ENCODE measurements at places on chromosomes 6 and 20. TPM values are rescaled to one million over a fixed set of nuclear protein-coding genes. Genes with fewer than 3 reads are reported as not detected.

DNA sequence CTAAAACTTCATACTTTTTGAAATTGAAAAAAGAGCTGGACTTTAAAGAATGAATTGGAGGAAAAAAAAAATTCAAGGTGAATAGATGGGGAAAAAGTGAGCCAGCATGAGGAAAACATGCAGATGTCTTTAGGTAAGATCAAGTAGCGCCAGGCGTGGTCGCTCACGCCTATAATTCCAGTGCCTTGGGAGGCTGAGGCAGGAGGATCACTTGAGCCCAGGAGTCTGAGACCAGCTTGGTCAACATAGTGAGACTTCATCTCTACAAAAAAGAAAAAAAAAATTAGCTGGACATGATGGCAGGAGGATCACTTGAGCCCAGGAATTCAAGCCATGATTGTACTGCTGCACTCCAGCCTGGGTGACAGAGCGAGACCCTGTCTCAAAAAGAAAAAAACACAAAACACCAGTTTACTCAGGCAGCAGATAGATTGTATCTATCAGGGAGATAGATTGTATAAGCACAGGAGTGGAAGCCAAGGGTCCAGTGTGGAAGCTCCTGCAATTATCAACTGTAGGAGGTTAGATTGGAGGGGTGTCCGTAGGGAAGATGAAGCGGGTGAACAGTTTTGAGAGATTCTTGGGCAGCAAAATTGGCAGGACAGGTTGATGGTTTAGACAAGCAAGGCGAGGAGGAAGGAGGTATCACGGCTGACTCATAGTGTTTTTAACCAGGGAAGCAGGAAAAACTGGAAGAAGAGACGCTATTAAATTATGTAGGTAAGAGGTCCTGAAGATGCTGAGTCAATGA is 97.6 kb upstream of the ZNF217 start:
- no peak for DNase-seq

DNA sequence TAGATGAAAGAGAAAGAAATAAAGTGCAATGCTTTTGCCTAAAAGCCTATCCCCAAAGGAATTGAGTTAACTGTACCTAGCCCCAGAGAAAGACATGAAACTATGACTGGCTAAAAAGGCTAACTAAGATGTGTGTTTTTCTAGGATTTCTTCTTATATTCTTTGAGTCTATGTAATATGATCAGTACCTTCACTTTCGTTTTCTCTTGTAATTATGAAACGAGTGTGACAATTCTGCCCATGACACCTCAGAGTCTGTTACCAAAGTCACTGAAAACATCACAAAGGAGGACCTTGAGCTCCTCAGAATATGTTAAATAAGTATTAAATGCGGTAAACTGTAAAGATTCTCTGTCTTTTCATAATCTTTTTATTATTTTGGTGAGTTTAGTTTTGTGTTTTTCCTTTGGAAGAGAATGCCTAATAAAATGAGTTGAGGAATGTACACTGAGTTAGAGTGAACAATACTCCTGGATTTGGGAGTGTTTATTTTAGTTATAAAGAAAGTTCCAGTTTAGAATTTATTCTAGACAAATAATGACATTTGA is 141.3 kb downstream of the FUT9 start:
- no peak for DNase-seq

GRCh38 chr20:32168184-32168910 is 39.2 kb downstream of the PLAGL2 start:
- peak; percentile 35 for DNase-seq

- DNase-seq: no peak
These were observed 3.1 kb downstream of the TNF start for GRCh38 chr6:31578184-31579118.

DNA sequence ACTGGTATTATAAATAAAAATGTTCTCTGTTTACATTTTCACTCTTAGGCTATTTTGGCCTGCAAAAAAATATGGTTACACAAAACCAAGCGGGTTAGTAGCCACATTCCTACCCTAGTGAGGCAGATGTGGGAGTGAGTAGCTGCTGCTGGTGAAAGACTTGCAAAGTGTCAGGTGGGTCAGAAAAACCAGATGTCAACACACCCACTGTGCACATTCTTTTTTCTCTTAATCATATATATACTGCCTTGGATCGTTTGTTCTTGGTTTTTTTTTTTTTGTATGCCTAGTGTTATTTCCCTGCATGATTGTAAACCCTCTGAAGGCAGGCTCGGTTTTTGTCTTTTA is 68.0 kb upstream of the TFB1M start:
- DNase-seq: peak; percentile 50

- no peak for DNase-seq
These were observed 191.3 kb downstream of the MTFR2 start for GRCh38 chr6:136058852-136059251.

DNA sequence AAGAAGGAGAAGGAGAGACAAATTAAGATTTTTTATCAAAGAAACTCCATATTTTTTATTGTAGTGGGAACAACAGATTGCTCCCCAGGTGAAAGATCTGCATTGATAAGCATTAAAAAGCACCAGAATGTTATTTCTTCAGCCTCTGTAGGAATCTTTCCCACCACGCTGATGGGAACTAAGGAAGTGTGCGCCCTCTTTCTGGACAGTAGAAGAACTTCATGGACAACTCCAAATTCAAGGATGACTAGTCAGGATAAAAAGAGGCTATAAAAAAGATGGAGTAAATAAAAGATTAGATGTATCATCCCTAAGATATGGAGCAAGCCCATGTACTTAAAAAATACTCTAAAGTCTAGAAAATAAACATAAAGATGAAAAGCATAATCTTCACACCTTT is 45.8 kb upstream of the PAK5 start:
- no peak for DNase-seq

Gene GPSM3
- 0.90 TPM for total RNA-seq

Gene ATP9A
- 23.7 TPM for total RNA-seq

DNA sequence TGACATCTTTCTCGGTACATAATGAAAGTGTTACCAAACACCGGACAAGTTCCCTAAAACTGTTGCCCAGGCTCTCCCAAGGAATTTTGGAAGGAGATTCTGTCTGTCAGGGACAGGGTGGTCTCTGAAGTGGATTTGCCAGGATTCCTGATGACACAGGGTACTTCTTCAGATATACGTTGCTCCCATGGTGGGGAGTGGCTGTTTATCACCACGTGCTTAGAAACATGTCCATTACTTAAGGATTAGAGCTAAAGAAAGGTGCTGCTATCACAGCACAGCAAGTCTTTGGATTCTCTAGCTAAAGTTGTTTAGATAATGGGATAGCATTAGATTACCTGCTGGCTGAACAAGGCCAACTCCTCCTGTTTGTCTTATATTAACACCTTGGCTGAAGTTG is 6.3 kb downstream of the SPINT3 start:
- DNase-seq: no peak

- peak; percentile 30 for DNase-seq
These were observed 114.6 kb upstream of the RIPOR2 start for GRCh38 chr6:25050356-25050755.

DNA sequence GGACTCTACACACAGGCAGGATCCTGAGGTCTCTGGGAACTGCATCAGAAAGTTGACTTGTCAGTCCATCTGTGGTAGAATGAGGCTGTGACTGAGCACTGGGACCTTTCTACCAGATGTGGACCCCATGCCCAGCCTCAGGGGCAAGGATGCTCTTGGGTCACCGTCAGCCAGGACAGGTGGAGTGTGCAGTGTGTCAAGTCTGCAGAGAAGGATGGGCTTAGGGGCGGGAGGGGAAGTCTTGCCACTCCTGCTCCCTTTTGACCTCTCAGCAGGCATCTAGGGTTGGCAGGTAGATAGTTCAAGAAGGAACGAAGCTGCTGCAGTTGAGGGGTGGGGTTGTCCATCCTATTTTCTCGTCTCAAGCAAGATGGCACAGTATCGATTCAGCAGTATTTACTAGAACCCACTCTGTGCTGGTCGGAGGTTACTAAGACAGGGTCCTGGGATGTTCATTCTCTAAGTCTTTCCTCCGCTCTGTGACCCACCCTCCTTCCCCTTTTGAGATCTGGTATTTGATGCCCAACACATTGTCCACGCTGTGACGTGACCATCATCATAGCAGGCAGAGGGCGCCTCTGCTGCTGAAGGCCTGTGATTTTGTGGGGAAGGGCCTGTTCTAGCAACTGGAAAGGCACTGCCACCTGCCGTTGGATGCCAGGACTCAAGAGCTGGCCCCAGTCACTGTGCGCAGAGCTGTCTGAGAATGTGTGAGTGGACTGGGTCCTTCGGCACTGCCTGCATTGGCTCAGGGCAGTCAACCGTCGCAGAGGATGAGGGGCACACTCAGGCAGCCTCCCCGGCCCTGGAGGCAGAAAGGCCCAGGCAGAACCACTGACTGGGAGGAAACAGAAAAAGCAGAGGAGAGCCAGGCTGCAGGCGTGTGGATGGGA is 23.2 kb downstream of the RBCK1 start:
- peak; percentile 60 for DNase-seq

Gene CFB
- total RNA-seq: 32.9 TPM

GRCh38 chr6:12555781-12556180 is 160.8 kb upstream of the PHACTR1 start:
- DNase-seq: no peak

Gene FOXA2
- not detected for total RNA-seq

GRCh38 chr6:22368794-22369193 is 72.0 kb upstream of the PRL start:
- DNase-seq: peak; percentile 16

GRCh38 chr6:68915586-68915985 is 280.5 kb downstream of the ADGRB3 start:
- DNase-seq: no peak

Gene PRND
- not detected for total RNA-seq

Gene GLP1R
- not detected for total RNA-seq

Gene ACOT13
- total RNA-seq: 12.2 TPM

DNA sequence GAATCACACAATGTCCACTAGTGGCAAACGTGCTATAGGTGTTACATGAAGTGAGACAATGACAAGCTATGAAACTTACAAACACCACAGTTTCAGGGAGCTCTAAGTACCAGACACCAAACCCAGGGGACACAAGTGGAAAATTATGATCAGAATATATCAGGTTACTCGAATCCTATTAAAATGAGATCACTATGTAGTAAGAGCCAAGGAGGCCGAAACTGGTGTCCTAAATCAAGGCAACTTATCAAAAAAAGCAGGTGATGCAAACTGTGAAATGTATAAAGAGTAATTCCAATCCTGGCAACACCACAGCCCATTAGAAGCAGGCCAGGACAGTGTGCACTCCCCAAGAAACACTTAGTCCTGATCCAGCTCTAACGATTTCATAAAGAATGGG is 100.3 kb downstream of the ARHGAP18 start:
- DNase-seq: peak; percentile 35

DNA sequence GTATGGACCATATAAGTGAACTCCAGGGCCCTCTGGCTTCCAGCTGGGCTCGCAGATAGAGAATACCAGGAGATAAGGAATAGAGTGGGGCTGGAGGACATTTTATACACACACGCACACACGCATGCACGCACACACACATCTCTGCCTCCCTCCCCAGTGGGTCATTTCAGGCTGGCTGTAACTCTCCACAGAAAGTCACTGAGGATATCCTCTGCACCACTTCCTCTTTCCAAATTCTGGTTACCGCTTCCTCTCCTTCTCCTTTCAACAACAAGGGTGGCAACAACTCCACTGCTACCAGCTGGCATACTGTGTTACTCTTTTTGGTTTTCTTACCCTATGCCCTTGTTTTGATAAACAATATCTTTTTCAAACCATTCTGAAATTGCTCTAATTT is 280.2 kb downstream of the COL12A1 start:
- no peak for DNase-seq

Gene TGM2
- 117 TPM for total RNA-seq

- no peak for DNase-seq
These were observed 315.7 kb upstream of the EPHA7 start for GRCh38 chr6:93735099-93735498.

GRCh38 chr6:20408851-20409250 is 7.2 kb downstream of the E2F3 start:
- no peak for DNase-seq

DNA sequence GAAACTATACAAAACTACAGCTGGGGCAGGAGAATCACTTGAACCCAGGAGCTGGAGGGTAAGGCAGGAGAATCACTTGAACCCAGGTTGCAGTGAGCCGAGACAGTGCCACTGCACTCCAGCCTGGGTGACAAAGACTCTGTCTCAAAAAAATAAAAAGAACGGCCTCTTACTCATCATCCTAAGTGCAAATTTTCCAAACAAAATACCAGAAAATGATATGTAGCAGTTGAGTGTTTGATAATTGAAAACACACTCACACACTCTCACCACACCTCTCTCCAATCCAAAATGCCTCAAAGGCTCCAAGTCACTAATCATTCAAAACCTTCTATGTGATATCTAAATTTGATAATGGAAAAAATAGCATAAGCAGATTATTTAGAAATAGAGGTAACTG is 198.6 kb upstream of the SHLD1 start:
- DNase-seq: no peak

Gene CLPSL2
- not detected for total RNA-seq

DNA sequence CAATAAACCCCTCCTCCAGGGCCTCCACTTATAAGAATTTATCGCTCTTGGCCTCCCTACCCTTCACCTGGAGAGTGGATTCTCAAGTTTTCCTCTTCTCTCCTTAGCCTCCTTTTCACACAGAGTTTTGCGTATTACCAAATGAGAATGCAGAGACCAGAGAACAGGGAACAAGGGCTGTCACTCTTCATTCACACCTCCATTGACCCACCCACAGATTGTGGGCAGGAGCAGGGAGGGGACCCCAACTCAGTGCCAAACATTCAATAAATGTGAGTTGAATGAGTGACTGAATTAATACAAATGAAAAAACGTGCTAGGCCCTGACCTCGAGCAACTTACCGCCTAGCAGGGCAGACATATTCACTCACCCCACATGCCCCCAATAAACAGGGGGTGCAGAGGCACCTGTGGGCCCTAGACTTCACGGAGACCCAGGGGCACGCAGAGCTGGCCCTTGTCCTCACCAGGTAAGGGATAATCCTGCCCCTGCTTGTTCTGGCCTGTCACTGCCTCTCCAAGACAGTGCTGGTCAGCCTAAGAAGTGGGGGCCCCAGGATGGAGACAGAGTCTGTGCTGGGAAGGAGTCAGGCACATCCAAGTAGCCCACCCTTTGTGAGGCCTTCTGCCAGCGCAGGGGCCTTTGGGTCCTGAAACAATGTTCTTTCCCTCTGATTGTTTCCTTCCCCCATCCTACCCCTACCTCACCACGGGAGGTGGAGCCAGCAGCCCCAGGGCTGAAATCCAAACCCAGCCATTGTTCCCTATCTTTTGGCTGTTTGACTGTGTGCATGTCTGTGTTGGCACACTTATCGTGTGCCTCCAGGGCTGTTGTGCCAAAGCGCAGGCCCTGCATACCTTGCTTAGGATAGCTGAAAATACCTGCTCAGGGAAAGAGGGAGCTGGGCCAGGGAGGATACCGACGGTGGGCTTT is 8.4 kb upstream of the TJAP1 start:
- DNase-seq: no peak

GRCh38 chr20:3400260-3401155 is 7.0 kb downstream of the DNAAF9 start:
- DNase-seq: no peak

Gene RAMACL
- total RNA-seq: 2.4 TPM

Measured in fibroblast of the aortic adventitia (primary cell).